ENCODE measurements at places on chromosomes 4 and X. TPM values are rescaled to one million over a fixed set of nuclear protein-coding genes. Genes with fewer than 3 reads are reported as not detected.

The PASD1 gene
- not detected for total RNA-seq

The SULT1E1 gene
- not detected for total RNA-seq

The TBX22 gene
- total RNA-seq, result not detected

The SLC10A4 gene
- 0.49 TPM for total RNA-seq

The MAGED4 gene
- total RNA-seq, result 1.2 TPM

The SORCS2 gene
- total RNA-seq, result 2.9 TPM

The KLB gene
- not detected for total RNA-seq

The FOXR2 gene
- total RNA-seq, result 2.0 TPM

The CSAG3 gene
- total RNA-seq, result 2.2 TPM

Measured in RPMI7951 (cell line).